Neural crest cell (in vitro differentiated cells): ENCODE measurements at places on chromosomes 16 and 17. TPM values are rescaled to one million over a fixed set of nuclear protein-coding genes. Genes with fewer than 3 reads are reported as not detected.
A peak's percentile ranks its signal among the peaks of the same experiment; 100 is the strongest.

DNA sequence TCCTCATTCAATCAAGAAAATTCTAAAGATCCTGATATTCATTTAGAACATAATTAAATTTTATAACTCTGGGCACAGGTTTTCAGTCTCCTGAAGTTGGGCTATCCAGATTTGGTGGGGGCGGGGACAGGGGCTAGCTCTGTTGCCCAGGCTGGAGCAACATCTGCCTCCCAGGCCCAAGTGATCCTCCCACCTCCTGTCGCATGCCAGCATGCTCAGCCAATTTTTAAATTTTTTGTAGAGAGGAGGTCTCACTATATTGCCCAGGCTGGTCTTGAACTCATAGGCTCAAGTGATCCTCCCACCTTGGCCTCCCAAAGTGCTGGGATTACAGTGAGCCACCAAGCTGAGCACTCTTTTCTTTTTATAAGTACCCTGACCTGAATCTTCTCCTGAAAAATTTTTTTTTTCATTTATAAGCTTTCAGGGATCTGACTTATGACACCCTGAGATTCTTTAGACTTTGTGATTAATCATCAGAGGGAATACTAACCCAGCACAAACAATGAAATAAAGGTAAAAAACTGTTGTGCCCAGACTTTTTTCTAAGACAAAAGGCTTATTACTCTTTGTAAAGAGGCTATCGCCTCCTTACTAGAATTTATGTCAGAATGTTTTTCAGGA lies 62.6 kb downstream of the TUBD1 start:
- no peak for DNase-seq

DNA sequence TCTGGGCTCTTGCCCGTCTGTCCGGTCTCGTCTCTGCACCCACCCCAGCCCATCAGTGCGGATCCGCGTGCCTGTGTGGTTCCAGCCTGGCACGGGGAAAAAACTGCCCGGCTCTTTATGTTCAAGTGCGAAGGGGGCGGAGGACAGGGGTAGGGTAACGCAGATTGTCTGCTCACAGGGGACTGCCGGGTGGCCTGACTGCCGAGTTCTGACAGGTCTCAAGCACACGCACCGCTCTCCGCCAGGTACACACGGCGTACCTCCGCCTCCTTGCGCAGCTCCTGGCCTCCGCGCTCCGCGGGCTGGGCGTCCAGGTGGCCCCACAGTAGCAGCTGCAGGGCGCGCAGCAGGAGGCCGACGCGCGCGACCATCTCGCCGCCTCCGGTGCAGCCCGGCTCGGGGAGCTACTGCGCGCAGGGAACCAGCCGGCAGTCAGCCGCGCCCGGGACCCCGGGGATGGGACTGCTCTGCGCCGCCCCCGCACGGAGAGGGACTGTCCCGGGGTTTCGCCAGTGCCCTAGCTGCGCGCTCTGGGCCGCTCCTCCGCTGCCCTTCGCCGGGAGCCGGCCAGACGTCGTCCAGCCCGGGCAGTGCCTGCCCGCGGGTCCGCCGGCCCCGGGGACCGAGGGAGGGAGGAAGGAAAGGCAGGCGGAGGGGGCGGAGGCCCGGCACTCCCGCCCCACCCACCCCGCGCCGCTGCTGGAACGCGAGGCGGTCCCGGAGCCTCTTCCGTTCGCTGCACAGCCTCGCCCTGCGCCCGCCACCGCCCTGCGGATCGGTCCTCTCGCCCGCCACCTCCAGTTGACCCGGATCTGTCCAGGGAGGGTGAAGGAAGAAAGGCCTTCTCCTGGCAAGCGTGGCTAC lies at the start of gene MMP28:
Gene MMP28, minus strand, starts transcription at position 635 of the 864 bp plus-strand sequence. Its CDS starts 264 bp downstream, at position 371.
- DNase-seq: no peak

DNA sequence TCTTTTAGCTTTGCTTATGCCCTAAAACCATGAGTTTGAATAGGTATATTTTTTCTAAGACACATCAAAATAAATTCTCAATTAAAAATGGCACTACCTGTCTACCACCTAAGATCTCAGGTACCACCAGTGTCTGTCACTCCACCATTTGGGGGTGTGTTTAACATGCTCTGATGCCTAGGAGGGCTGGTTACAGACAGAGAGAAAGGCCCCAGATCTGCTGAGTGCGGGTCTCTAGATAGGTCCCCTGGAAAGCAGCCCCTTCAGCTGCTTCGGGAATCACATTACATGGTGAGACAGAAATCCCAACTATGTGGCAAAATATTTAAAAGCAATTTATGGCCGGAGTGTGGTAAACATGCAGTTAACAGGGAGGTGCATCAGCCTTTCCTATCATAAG lies 653 bp upstream of the VAC14 start:
- no peak for DNase-seq

DNA sequence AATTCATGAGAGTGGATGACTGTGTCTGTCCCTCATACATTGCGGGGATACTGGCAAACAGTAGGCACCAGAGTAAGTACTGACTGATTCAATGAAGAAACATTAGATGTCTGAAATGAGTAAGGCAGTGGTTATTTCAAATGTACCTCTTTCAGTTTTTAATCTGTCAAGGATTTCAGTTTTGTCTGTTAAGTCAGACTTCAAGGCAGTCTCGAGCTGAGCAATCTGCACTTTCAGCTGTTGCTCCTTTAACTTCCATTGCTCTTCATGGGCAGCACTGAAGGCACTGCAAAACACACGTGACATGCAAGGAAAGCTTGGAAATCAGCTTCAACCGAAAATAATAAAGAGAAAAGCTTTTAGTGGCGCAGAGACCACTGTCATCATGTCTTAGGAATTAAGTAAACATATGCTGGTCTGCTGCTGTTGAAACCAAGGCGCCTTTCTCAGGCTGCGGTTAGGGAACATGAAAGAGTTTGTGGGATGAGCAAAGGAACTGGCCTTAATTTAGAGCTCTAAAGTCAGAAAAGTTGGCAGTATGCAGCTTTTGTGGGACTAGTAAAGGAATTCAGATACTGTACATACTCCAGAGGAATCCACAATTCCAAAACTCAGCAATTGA lies 38.8 kb downstream of the RPGRIP1L start:
- DNase-seq: no peak

DNA sequence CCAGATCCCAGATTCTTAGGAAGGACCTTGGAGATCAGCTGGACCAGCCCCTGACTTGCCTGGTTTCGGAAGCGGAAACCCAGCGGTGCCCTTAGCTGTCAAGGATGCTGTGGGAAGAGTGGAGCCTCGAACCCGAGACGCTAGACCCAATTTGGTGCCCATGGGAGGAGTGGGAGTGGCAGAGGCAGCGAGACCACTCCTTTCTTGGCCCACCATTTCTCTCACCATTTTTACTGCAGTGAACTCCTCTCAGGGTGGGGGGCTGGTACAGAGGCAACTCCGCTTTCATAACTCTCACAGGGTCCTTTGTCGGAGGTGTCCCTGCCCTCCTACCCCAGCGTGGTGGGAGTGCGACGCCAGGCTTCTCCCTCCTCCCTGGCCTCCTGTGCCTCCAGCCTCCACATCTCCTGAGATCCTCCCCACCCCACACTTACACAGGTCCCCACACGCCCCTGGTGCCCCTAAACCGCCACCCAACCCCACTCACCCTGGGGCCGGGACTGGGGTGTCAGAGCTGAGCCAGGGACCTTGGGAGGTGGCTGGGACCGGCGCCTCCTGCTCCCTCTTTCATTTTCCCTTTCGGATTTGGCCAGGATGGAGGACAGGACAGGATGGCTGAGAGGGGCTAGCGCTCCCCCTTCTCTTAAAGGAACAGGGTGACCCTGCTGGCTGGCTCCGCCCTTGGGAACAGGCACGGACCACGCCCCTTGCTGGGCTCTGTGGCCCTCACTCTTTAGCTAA lies at the start of gene GJD3:
Gene GJD3, minus strand, starts transcription at position 617 of the 741 bp plus-strand sequence. CDS start 922 bp downstream, outside the sequence.
- no peak for DNase-seq

- DNase-seq: no peak
Observed at GRCh38 chr16:46700048-46700447, 10.6 kb downstream of the ORC6 start.

GRCh38 chr16:2511128-2511800 lies 2.5 kb upstream of the ATP6V0C start:
- no peak for DNase-seq

GRCh38 chr16:77974883-77975282 lies 47.5 kb upstream of the CLEC3A start:
- DNase-seq: no peak

DNA sequence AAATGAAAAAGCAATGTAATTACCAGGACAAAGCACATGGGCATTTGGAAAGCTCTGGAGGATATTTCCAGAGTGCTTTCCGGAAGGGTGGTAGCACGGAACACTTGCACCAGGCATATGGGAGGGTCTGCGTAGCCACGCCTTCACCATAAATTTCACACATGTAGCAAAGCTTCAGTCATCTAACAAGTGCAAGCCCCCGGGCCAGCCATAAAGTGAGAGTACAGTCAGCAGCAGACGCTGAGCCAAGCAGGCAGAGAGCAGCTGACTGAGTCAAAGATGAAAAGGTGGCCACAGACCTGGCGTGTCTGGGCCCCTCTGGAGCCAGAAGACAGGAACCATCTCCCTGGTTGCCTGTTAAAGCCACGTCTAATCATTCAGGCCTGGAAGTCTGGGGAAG lies 130.6 kb downstream of the SEC14L1 start:
- DNase-seq: no peak

DNA sequence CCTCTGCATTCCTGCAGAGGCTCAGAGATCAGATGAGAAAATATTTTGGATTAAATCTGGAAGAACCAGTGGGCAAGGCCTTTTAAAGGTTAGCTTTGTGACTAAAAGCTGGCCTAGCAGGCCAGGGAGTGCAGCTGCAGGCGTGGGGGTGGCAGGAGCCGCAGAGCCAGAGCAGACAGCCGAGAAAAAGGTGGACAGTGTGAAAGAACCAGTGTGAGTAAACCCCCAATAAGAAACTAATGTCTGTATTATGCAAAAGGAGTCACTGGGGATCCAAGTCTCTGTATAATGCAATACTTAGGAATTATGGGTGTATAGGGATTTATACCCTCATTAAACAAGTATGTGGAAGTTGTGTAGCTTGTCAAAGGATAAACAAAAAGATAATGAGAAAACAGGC lies 21.4 kb upstream of the SPACA3 start:
- no peak for DNase-seq

DNA sequence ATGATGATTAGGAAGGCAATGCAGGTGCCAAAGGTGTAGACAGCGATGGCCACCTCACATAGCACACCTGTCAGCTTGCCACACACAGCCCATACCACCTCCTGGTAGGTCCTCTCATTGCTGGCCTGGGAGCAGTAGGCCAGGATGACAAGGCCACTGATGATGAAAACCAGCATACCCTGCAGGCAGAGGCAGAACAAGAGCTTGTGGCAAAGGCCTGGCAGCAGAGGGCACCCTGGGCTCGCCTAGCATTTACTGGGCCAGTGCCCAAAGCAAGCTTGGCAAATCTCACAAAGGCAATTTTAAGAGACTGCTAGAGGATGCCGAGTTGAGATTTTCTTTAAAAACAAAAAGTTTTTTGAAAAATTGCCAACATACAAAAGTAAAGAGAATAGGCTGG lies 5.9 kb downstream of the SLC38A7 start:
- no peak for DNase-seq

DNA sequence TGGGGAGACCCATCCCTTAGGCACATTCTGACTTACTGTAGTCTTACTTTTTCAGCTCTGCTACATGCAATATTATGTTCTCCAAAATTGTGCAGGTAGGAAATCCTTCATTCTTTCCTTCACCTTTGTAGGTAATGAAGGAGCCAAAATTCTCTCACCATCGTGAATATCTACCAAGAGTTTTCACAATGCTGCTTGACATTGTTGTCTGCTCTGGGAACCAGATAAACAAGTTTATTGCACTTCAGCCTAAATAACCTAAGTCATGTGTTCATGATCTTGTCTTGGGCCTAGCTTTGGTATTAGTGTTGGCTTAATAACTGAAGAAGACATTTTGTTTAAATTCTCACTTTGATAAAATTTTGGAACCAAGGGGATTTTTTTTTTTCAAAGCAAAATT lies 110.8 kb upstream of the ELAC2 start:
- no peak for DNase-seq

- no peak for DNase-seq
Observed at GRCh38 chr17:67868176-67868575, 42.9 kb downstream of the BPTF start.

GRCh38 chr16:76653390-76654026 lies 376.3 kb downstream of the CNTNAP4 start:
- DNase-seq: peak; percentile 15

GRCh38 chr16:79712276-79712675 lies 111.7 kb upstream of the MAF start:
- no peak for DNase-seq

DNA sequence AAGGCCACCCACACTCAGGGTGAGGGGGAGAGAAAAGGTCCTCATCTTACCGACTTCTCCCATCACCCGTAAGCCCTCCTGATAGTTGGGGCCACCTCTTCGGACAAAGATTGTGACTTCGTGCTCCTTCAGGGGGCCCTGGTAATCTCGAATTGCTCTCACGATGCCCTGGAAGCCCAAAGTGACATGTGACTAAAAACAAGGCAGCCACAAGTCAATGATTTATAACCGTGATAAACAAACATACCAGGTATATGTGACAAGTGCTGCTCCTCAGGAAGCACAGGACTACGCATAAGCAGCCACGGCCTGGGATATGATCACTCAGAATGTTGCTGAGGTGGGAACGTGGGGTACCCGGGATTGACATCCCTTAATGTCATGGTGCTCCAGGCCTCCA lies 17.1 kb downstream of the ACLY start:
- no peak for DNase-seq

GRCh38 chr17:33142705-33143299 lies 150.3 kb downstream of the ASIC2 start:
- DNase-seq: peak; percentile 41

GRCh38 chr17:74325743-74326379 lies at the start of gene KIF19:
KIF19 (plus strand) TSS chr17:74326226; CDS start chr17:74326350, 124 bp downstream.
- peak; percentile 44 for DNase-seq

- DNase-seq: no peak
Observed at GRCh38 chr17:64254755-64255154, 8.3 kb downstream of the TEX2 start.

GRCh38 chr17:71919186-71919585 lies 201.6 kb upstream of the SOX9 start:
- DNase-seq: no peak

GRCh38 chr16:80518436-80518835 lies 22.4 kb upstream of the DYNLRB2 start:
- DNase-seq: no peak

DNA sequence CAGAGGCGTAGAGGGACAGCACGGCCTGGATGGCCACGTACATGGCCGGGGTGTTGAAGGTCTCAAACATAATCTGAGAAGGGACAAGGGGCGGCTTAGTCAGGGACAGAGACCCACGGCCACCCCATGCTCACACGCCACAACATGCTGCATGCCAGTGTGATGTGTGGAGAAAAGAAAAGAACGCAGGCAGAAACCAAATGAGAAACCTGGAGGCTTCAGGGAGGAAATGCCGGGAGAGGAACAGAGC lies 1.1 kb downstream of the ACTG1 start:
- DNase-seq: no peak

- no peak for DNase-seq
Observed at GRCh38 chr17:51687887-51688286, 427.5 kb downstream of the UTP18 start.

- DNase-seq: peak; percentile 2
Observed at GRCh38 chr16:23508589-23509440, 1.5 kb downstream of the GGA2 start.

GRCh38 chr17:33015716-33016346 lies 24.2 kb downstream of the SPACA3 start:
- DNase-seq: no peak

Gene CORO1A
- total RNA-seq: 25.2 and 25.8 TPM in 2 replicates

Gene MEOX1
- 1.1 and 1.7 TPM in 2 replicates for total RNA-seq

Gene SLC13A2
- total RNA-seq: not detected in 2 replicates

Gene IQCK
- total RNA-seq: 23.4 and 23.7 TPM in 2 replicates

Gene SMIM5
- 0.32 TPM in 1 of 2 replicates, not detected in the other for total RNA-seq

Gene SLC6A2
- not detected in 2 replicates for total RNA-seq

Gene MEFV
- total RNA-seq: not detected in 2 replicates

Gene KRTAP4-1
- total RNA-seq: not detected in 2 replicates

Gene SLC52A1
- not detected in 2 replicates for total RNA-seq

Gene MKS1
- 34.2 and 38.2 TPM in 2 replicates for total RNA-seq

Gene HS3ST3B1
- 57.0 and 58.3 TPM in 2 replicates for total RNA-seq

Gene CD300H
- total RNA-seq: not detected in 2 replicates
